Fibroblast of lung (primary cell): ENCODE measurements at places on chromosomes 1 and 21. TPM values are rescaled to one million over a fixed set of nuclear protein-coding genes. Genes with fewer than 3 reads are reported as not detected.

MYOG gene
- polyA plus RNA-seq: 0.03 TPM in 1 of 2 replicates, not detected in the other

CCDC181 gene
- 0.34 and 0.40 TPM in 2 replicates for polyA plus RNA-seq

KCNJ15 gene
- polyA plus RNA-seq: 0.44 and 3.2 TPM in 2 replicates

SPRR1A gene
- polyA plus RNA-seq: not detected in 2 replicates

SLC9C2 gene
- polyA plus RNA-seq: not detected in 2 replicates

CYP4A11 gene
- not detected in 2 replicates for polyA plus RNA-seq

SPRR2B gene
- not detected in 2 replicates for polyA plus RNA-seq

FAM177B gene
- polyA plus RNA-seq: 0.06 TPM in 1 of 2 replicates, not detected in the other

CD1B gene
- polyA plus RNA-seq: not detected in 2 replicates

UBQLN4 gene
- polyA plus RNA-seq: 12.5 and 26.0 TPM in 2 replicates

HIVEP3 gene
- polyA plus RNA-seq: 2.1 and 3.2 TPM in 2 replicates

MAP3K7CL gene
- 58.3 and 91.7 TPM in 2 replicates for polyA plus RNA-seq

PTPRF gene
- 39.5 and 52.0 TPM in 2 replicates for polyA plus RNA-seq

HCN3 gene
- polyA plus RNA-seq: 0.79 and 0.86 TPM in 2 replicates

LCE4A gene
- polyA plus RNA-seq: not detected in 2 replicates

VASH2 gene
- 0.22 and 0.46 TPM in 2 replicates for polyA plus RNA-seq

PAQR6 gene
- polyA plus RNA-seq: 0.05 and 0.17 TPM in 2 replicates

LCK gene
- polyA plus RNA-seq: not detected in 2 replicates

HES3 gene
- polyA plus RNA-seq: not detected in 2 replicates

ELOA gene
- 34.1 and 42.2 TPM in 2 replicates for polyA plus RNA-seq

C1orf87 gene
- polyA plus RNA-seq: 0.07 and 0.10 TPM in 2 replicates

FAM167B gene
- polyA plus RNA-seq: 1.0 and 1.3 TPM in 2 replicates

SPRR2F gene
- not detected in 2 replicates for polyA plus RNA-seq

SLAMF7 gene
- polyA plus RNA-seq: not detected in 2 replicates

ACTL8 gene
- 0.06 and 0.15 TPM in 2 replicates for polyA plus RNA-seq

PIK3C2B gene
- polyA plus RNA-seq: 1.4 and 2.4 TPM in 2 replicates

CHODL gene
- polyA plus RNA-seq: 0.05 TPM in 1 of 2 replicates, not detected in the other
